ENCODE measurements at places on chromosomes 12 and 14.
A peak's percentile ranks its signal among the peaks of the same experiment; 100 is the strongest.

DNA sequence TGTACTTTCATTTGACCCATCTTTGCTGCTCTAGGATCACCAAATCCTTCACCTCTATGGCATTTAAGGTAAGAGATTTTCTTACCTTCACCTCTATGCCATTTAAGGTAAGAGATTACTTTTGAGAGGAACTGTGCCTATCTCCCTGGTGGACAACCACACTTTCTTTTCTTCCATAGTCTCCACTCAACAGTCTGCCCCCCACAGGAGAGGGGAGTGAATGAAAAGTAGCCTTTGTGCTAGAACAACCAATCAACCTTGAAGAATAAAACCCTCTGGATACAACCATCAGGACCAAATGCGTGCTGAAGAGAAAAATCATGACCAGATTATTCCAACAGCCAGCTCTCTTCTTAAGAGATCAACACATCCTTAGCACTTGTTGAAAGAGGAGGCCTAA, 258.6 kb upstream of the TMPO start:
- no peak for DNase-seq

DNA sequence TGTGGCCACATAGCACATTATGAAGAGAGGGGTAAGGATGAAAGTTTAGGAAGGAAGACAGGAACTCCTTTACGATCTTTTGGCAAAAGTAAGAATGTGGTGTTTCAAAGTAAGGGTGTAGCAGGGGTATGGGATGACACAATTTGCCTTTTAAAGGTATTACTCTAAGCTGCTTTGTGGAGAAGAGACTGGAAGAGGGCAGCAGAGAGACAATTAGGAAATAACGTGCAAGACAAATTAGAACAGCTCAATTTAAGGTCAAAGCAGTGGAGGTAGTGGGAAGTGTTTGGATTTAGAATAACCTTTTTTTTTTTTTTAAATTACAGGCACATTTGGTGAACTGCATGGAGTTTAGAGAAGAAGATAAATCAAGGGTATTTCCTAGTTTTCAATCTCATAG, 342.6 kb downstream of the NOVA1 start:
- DNase-seq = no peak

GRCh38 chr12:122888232-122888752, 7.6 kb downstream of the VPS37B start:
- DNase-seq = peak; percentile 51

DNA sequence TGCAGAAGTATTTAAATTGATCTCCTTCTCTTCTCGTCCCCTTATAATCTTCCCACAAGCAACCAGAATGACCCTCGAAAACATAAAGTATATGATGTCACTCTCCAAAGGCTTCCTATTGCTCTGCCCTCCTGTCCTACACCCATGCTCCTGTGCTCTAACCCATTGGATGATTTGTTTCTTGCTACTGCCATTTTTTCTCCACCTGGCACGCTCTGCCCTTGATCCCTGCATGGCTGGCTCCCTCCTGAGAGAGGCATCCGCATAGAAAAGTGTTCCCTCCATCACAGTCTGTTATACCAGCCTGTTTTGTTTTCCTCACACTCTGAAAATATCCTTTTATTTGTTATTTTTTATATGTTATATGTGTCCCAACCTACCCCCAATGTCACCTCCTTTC, 19.8 kb downstream of the MYRFL start:
- DNase-seq = no peak

DNA sequence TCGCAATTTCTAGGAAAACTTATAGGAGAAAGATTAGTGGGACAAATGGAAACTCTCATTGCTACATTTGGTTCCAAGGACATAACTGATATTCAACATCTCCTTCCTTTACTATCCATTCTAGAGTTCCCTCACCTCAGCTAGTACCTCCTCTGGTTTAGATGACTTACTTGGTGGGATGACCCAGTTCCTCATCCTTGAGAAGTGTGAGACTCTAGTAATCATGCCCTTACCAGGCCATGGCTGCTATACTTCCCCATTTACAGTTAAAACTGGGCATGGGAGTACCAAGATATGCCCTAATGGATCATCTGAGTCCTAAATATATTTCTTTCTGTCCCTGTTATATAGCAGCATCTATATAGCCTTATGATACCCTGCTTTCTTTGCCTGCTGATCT, 58.1 kb downstream of the IFT81 start:
- DNase-seq = no peak

DNA sequence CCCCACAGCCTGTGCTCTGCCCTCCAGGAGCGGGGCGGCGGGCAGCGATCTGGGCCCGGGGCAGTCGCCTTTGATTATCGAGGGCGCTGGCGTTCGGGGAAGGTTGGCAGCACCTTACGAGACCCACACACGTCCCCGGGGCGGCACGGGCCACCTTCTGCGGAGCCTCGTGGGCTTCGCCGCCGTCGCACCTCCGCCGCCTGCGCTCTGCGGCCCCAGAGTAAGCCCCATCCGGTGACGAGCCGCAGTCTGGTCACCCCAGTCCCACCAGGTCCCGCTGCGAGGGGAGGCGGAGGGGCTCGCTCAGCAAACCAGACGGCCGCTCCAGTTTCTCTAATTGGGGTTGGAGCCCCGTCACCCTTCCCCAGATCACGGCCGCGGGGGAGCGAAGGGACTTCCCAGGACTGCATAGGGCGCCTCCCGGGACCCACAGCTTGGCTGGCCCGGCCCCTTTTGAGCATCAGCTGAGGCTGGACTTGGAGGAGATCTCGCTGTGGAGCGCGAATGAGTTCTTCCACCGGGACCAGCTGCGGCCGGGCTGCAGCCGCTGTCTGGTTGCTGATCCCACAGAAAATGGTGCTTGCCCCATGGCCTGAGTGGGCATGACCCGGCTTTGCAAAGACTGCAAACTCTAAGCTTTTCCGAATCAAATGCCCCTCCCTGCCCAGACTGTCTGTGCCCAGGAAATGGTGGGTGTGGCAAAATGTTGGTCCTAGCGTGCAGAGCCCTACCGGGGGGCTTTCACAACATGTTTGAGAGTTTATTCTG, 560 bp downstream of the LGALS3 start:
- peak; percentile 63 for DNase-seq

DNA sequence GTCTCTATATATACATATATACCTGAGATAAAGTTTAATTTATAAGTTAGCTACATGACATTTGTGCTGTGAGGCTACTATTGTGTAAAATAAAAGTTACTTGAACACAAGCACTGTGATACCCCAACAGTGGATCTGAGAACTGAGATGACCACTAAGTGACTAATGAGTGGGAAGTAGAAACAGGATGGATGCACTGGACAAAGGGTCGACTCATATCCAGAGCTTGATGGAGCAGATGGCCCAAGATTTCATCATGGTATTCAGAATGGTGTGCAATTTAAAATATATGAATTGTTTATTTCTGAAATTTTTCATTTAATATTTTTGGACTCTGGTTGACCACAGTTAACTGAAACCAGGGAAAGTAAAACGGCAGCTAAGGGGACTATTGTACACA, 908.6 kb upstream of the MDGA2 start:
- DNase-seq = no peak

DNA sequence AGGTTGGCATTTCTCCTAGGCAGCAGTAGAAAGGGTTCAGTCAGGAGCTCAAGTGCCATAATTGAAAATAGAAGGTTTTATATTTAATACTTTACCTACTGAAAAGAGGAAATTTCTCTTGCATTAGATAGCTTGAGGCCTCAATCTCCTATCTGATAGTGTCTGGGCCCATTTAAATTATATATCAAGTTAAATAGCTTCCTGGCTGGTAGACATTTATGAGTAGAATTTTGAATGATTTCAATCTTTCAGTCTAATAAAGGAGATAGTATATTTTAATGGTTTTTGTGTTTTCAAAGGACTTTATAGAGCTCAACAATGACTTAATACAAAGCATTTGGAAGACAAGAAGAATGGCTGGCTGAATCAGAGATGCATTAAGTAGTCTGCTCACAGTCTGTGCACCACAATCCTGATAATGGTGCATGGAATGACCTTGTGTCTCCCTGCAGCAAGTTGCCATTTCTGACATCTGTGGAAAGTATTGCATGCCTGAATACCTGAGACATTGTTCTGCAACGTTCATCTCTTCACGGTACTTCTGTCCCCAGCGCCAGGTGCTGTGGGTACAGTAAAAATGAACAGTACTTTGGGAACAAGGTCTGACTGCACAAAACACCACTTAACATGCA, 974.1 kb downstream of the TMTC2 start:
- DNase-seq = no peak

- DNase-seq = no peak
These were observed 95.6 kb downstream of the DERA start for GRCh38 chr12:16006752-16007151.

DNA sequence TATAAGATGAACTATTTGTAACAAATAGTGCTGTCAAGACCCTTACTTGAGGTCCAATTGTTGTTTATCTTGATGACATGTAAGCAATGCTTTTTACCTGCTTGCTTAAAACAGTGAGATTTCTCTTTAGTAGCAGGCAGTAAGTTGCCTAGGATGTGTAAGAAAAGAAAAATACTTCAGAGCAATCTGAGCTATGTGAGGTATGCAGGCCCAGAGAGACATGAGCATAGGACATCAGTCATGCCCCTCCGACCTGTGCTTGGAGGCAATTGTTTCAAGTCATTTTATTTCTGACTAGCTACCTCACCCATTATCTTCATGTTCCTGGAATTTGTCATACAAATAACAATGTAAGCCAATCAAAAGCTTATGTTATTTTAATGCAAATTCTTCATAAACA, 930.6 kb upstream of the FBXO33 start:
- no peak for DNase-seq

GRCh38 chr12:10189653-10190052, 10.8 kb downstream of the TMEM52B start:
- no peak for DNase-seq

DNA sequence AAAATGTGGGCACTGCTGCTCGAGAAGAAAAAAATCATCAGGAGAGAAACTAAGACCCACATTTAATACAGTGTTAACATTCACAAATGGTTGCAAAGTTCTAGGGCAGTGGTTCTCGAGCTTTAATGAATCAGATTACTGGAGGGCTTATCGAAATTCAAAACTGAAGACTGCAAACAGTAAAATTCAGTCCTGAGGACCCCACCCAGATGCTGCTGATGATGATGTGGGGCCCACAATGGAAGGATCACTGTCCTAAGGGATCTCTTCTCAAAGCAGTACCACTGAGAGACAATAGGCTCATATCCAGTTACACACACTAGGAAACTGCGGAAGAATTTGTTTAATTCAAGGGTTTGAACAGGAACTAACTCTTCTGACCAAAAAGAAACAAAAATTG, 31.4 kb downstream of the DICER1 start:
- no peak for DNase-seq

DNA sequence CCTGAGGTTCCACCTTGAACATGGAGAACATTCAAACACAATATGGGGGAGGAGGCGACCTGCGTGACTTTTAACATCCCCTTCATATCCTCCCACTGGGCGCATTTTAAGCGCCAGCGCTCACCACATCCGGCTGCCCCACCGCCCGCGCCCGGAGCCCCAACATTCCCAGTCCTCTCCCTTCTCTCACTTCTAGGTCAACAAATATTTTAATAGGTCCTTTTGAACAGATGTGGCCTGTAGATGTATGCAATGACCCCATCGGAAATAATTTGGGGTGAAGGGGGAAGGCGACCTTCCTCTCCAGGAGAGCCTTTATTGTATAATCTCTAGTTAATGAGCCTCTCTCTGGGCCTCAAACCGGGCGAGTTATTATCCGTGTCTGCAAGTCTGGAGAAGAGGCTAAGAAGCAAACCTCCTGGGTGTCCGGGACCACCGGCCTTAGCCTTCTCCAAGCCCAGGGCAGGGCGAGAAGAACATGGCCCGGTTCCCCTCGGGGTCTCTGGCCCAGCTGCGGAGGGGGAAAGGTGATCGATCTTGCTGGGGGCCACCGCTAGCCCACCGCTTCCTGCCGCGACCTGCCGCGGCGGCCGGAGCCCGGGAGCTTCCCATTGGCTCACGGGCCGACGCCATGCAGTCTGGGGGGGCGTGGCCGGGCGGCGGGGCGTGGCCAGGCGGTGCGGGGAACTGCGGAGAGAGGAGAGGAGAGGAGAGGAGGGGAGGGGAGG, 83.2 kb upstream of the HMGA2 start:
- DNase-seq = peak; percentile 35

- no peak for DNase-seq
These were observed 46.1 kb downstream of the NIN start for GRCh38 chr14:50784683-50785456.

DNA sequence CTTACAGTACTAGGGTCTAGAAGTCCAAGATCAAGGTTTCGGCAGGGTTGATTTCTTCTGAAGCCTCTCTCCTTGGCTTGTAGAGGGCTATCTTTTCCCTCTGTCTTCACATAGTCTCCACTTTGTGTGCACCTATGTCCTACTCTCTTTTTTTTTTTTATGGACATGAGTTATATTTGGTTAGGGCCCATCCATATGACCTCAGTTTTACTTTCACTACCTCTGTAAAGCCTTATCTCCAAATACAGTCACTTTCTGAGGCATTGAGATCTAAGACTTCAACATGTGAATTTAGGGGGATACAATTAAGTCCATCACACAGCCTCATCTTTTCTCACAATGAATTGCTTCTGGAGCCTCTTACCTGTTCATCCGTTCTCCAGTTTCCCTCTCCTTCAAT, 5.9 kb upstream of the SPTB start:
- no peak for DNase-seq

DNA sequence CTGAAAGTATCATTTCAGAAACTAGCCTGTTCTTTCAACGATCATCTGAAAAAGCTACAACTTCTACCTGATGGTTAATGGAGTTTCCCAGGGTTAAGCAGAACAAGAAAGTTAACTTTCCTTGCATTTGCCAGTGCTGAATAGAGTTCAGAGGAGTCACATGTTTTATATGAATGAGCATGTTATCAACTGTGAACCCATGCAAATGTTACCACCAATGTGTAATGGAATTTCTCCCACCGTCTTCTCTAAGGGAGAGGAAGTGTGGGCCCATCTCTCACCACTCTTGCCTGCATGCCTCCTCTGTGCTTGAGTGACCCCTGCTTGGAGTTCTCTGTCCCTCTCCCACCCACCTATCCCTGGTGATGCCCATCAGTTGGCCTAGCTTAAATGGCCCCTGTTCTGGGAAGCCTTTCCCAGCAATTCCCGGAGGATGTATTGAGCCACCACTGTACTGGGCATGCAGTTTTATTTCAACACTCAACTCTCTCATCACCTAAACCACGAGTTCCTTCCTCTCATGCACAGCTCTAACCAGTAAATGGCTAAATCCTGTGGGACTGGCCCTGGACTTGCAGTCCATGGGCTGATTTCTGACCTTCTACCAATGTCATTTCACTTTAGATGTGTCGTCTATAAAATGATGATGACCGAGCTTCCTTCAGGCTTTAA, 159.8 kb downstream of the RPAP3 start:
- DNase-seq = no peak

- no peak for DNase-seq
These were observed 553.0 kb downstream of the SLC16A7 start for GRCh38 chr12:60148831-60149230.

GRCh38 chr12:34119366-34119765, 97.1 kb downstream of the ALG10 start:
- no peak for DNase-seq

- no peak for DNase-seq
These were observed 28.9 kb upstream of the TMX1 start for GRCh38 chr14:51211149-51211548.

- no peak for DNase-seq
These were observed 10.6 kb downstream of the STRAP start for GRCh38 chr12:15892645-15893259.

GRCh38 chr14:85959063-85959462, 429.1 kb downstream of the FLRT2 start:
- DNase-seq = no peak
